AML-193 (cell line): ENCODE measurements at places on chromosomes 3 and 15.

- no peak for DNase-seq
These were observed 878.0 kb downstream of the PDCD6IP start for GRCh38 chr3:34676436-34676835.

DNA sequence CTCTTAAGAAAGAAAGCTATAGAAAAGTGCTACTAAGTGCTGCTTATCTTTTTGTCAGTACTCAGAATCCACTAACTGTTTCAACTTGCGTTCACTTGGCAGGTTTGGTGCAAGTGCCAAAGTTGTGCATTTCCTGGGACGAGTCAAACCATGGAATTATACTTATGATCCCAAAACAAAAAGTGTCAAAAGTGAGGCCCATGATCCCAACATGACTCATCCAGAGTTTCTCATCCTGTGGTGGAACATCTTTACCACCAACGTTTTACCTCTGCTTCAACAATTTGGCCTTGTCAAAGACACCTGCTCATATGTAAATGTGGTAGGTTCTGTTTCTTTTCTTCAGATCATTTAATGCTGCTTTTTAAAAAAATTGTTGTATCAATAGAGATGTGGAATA, 32.6 kb downstream of the GYG1 start:
- DNase-seq: no peak

GRCh38 chr3:154304936-154305335, 19.4 kb downstream of the DHX36 start:
- DNase-seq: no peak

DNA sequence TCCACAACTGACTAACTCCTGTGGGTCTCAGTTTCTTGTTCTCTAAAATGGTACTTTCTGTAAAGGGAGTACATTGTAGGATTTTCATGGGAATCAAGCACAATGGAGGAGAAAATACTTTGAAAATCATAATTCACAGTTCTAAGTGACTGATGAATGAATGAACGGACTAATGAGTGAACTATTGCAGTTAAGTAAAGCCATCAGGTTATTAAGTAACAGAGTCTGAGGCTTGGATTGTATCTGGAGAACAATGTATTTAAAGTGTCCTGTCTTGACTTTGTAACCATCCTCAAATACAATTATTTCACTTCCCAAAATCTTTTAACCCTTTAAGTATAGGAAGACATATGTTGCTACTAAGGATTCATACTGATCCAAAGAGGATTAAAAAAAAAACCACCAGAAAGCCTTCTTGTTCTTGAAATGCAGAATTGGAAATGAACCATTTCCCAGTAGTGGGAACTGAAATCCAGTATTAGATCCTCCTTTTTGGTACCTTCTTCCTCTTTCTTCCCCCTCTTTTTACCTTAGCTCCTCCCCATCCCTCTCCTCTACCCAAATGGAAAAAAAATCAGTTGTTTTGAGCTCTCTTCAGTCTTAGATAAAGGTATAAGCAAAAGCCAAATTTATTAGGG, 13.2 kb upstream of the BCL6 start:
- no peak for DNase-seq

DNA sequence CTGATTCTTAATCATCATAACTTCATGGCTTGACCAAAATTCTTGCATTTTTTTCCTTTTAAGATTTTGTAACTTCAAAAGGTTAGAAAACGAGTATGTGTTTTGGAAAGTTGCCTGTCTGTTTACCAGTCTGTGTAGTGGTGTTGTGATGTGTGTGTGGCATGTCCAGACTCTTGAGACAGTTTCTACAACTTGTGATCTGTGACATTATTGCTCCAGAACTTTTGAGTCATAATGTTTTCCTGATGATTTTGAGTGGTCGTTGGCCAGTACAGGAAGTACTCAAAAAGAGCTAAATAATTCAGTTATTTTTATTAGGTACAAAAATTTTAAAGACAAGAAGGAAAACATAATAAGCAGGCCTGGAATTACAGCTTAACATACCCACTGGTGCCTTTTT, 229.0 kb upstream of the C2CD4B start:
- no peak for DNase-seq

- no peak for DNase-seq
These were observed 106.9 kb downstream of the RFTN1 start for GRCh38 chr3:16406579-16406978.

DNA sequence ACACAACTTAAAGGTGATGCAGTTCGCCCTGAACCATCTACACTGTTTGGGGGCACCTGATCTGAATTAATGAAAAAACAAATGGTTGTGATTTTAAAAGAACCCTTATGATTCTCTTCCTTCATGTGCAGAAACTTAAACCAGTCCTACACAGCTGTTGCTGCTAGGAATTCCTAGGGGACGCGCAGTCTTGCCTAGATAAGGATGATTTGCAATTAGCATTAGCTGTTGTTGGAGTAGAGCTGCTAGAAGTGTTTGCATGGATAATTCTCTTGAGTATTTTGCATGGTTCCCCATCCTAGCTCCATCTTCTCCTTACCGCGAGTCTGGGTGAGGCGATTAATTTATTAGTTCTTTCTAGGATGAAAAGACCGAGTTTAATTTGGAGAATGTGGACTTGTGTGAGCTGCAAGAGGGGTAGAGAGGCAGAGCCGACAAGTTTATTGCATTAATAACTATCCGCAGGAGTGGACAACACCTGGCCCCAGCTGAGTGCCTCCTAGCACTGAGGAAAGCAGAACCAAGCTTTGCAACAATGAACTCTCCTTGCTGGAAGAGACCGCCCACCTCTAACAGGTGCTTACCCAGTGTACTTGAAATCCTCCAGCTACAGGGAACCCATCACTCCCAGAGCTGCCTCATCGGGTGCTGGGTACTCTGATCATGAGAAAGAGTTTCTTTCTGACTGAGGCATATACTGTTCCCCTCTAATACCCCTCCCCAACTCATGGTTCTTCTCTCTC, 75.0 kb upstream of the WNT7A start:
- no peak for DNase-seq

GRCh38 chr3:46693892-46694226, 380 bp upstream of the ALS2CL start:
- DNase-seq: no peak
